Naive thymus-derived CD4-positive, alpha-beta T cell (primary cell): ENCODE measurements at places on chromosomes 5 and 9. TPM values are rescaled to one million over a fixed set of nuclear protein-coding genes. Genes with fewer than 3 reads are reported as not detected.

The SV2C gene
- not detected for total RNA-seq

The UGT3A2 gene
- total RNA-seq, result 0.39 and 0.51 TPM in 2 replicates

The STXBP1 gene
- 6.7 TPM for total RNA-seq

The LCN9 gene
- not detected for total RNA-seq

The ELAVL2 gene
- total RNA-seq, result not detected

The CARD9 gene
- total RNA-seq, result 1.1 TPM

The EPB41L4B gene
- total RNA-seq, result 0.23 and 0.36 TPM in 2 replicates

The SOX30 gene
- not detected for total RNA-seq

GRCh38 chr5:107670087-107670931 is 428 bp downstream of the EFNA5 start:
- DNase-seq, result no peak
- H3K36me3 ChIP-seq, result no peaks in the 10 kb centered on the region
- H3K4me1 ChIP-seq, result peaks cover 19% of the 10 kb centered on the region
- H3K27ac ChIP-seq, result no peak overlapping the region

DNA sequence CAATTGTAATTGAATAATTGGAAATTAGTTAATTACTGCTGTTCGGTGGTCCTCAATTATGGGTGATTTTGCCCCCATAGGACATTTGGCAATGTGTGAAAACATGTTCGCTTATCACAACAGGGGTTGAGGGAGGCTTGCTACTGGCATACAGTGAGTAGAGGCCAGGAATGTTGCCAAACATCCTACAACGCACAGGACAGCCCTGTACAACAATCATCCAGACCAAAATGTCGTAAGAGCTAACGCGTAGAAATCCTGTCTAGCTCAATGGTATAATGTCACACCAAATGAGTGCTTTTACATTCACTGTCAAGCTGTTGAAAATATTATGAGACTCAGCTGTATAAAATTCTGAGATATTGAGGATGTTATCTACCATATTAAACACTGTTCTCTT is 464.4 kb upstream of the TUSC1 start:
- H3K27me3 ChIP-seq, result no peaks in the 10 kb centered on the region
- no peak overlapping the region for H3K27ac ChIP-seq
- H3K4me3 ChIP-seq, result no peak overlapping the region
- H3K36me3 ChIP-seq, result no peaks in the 10 kb centered on the region
- no peak for DNase-seq
- H3K4me1 ChIP-seq, result no peaks in the 10 kb centered on the region

GRCh38 chr9:84075004-84075403 is 94.4 kb downstream of the RMI1 start:
- no peaks in the 10 kb centered on the region for H3K27me3 ChIP-seq
- H3K36me3 ChIP-seq, result no peaks in the 10 kb centered on the region
- no peak overlapping the region for H3K27ac ChIP-seq
- DNase-seq, result no peak
- no peaks in the 10 kb centered on the region for H3K4me1 ChIP-seq

GRCh38 chr5:96338624-96339415 is 94.2 kb downstream of the PCSK1 start:
- no peaks in the 10 kb centered on the region for H3K36me3 ChIP-seq
- DNase-seq, result no peak
- no peak overlapping the region for H3K27ac ChIP-seq
- no peaks in the 10 kb centered on the region for H3K4me1 ChIP-seq
- no peaks in the 10 kb centered on the region for H3K27me3 ChIP-seq
- no peak overlapping the region for H3K4me3 ChIP-seq

- no peaks in the 10 kb centered on the region for H3K4me1 ChIP-seq
- H3K4me3 ChIP-seq, result no peak overlapping the region
- peak; percentile 34 for DNase-seq
- no peak overlapping the region for H3K27ac ChIP-seq
- no peaks in the 10 kb centered on the region for H3K36me3 ChIP-seq
Observed at GRCh38 chr5:129771058-129771838, 23.4 kb downstream of the MINAR2 start.

DNA sequence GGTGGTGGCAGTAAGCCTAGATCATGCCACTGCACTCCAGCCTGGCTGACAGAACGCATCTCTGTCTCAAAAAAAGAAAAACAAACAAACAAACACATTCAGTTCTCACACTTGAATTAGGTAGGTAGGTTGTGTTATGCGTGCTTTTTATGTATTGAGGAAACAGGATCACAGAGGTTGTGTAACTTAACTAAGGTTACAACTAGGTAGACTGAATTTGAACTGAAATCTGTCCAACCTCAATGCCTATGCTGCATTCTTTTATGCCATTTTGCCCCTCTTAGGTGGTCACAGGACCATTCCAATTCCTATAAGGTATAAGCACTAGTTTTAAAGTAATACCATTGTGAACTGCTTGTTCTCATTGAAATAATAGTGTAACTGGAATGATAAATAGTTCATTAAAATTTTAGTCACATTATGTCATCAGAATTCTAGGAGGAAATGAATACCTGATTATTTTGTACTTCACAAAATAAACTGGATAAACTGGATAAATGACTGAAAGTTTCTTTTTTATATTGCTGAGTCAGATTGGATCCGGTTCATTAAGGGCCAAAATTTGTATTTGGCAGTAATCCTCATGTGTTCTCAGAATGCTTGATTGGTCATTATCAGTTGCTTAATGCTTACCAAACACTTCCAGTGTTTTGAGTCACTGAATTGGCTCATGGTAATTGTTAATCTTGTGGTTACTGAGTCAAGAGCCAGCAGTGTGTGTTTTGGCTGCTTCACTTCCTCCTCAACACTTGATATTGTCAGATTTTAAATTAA is 7.1 kb downstream of the UBAP1 start:
- H3K36me3 ChIP-seq, result no peaks in the 10 kb centered on the region
- peaks cover 14% of the 10 kb centered on the region for H3K4me1 ChIP-seq
- no peak overlapping the region for H3K27ac ChIP-seq
- no peak overlapping the region for H3K4me3 ChIP-seq
- peak; percentile 13 for DNase-seq

- H3K4me1 ChIP-seq, result no peaks in the 10 kb centered on the region
- no peaks in the 10 kb centered on the region for H3K27me3 ChIP-seq
- no peak for DNase-seq
- H3K27ac ChIP-seq, result no peak overlapping the region
Observed at GRCh38 chr9:124437086-124437485, 13.2 kb upstream of the ADGRD2 start.

GRCh38 chr5:135295852-135296251 is 103.2 kb downstream of the MACROH2A1 start:
- no peaks in the 10 kb centered on the region for H3K36me3 ChIP-seq
- no peak overlapping the region for H3K27ac ChIP-seq
- H3K27me3 ChIP-seq, result no peaks in the 10 kb centered on the region
- no peak for DNase-seq
- H3K4me1 ChIP-seq, result no peaks in the 10 kb centered on the region

GRCh38 chr5:54159893-54160195 is 150.5 kb downstream of the ARL15 start:
- H3K4me3 ChIP-seq, result no peak overlapping the region
- H3K4me1 ChIP-seq, result no peaks in the 10 kb centered on the region
- H3K36me3 ChIP-seq, result no peaks in the 10 kb centered on the region
- DNase-seq, result no peak
- no peaks in the 10 kb centered on the region for H3K27me3 ChIP-seq

GRCh38 chr5:149475777-149476176 is 75.5 kb downstream of the CSNK1A1 start:
- no peak overlapping the region for H3K4me3 ChIP-seq
- H3K27me3 ChIP-seq, result no peaks in the 10 kb centered on the region
- no peak for DNase-seq

- no peak overlapping the region for H3K4me3 ChIP-seq
- H3K36me3 ChIP-seq, result no peaks in the 10 kb centered on the region
- no peaks in the 10 kb centered on the region for H3K4me1 ChIP-seq
- H3K27me3 ChIP-seq, result no peaks in the 10 kb centered on the region
Observed at GRCh38 chr5:168710706-168711105, 131.5 kb upstream of the PANK3 start.

DNA sequence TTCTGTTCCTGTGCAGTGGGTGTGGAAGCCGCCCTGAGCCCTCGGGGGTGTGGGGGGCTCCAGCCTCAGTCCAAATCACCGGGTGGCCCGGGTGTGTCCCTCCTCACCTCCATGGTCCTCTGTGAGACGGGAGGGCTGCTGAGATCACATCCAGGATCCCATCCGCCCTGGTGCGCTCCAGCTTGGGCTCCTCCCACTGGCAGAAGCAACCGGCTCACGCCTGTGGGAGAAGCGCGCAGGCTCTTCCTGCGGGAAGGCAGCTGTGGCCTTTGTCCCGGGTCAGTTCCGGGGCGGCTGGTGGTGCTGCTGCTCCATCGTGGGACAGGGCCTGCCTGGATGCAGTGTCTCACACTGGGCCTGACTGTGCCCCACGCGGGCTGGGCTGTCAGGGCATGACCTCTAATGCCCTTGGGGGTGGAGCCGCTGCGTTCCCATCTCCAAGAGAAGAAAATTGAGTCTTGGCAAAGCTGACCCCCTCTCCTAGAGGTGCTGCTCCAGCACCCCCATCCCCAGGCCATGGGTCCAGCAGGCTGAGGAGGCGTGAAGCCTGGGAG is 18.5 kb downstream of the OLFM1 start:
- no peak overlapping the region for H3K27ac ChIP-seq
- DNase-seq, result no peak
- no peak overlapping the region for H3K4me3 ChIP-seq

GRCh38 chr5:63555874-63556273 is 406.4 kb downstream of the HTR1A start:
- H3K36me3 ChIP-seq, result no peaks in the 10 kb centered on the region
- no peak for DNase-seq
- H3K4me1 ChIP-seq, result no peaks in the 10 kb centered on the region

GRCh38 chr9:6367128-6367890 is 39.1 kb downstream of the TPD52L3 start:
- no peak overlapping the region for H3K27ac ChIP-seq
- H3K4me3 ChIP-seq, result no peak overlapping the region
- no peaks in the 10 kb centered on the region for H3K36me3 ChIP-seq

DNA sequence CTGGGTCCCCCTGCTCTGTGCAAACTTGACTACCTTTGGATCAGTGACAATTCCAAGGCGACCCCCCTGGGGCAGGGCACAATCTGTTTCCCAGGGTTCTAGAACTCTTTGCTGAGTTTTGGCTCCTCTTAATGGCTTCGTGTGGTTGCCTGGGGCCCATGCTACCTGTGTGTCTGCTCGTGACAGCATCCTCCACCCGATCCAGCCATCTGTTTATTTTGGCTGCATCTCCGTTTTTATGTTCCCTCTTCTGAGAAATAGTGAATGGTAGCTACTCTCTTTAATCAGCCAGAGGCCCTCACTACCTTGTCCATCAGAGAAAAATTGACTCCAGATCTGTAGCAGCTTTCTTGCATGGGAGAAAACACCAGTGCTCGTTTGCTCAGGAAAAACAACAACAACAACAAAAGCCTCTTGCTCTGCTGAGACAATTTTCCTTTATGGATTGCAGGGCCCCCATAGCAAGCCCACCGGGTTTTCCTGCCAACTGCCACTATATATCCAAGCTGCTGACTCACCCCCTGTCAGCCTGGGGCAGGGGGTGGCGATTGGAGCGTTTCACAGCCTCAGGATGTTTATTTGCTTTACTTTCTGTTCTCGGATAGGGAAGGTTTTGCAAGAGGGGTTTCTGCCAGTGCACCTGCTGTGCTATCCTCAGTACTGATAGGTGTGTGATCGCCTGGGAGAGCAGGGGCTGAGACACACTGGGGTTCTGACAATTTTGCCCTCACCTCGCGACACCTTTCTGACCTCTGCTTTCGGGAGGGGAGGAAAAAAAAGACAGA is 607.8 kb downstream of the BNC2 start:
- no peaks in the 10 kb centered on the region for H3K27me3 ChIP-seq
- H3K4me3 ChIP-seq, result no peak overlapping the region
- H3K27ac ChIP-seq, result no peak overlapping the region
- DNase-seq, result no peak
- no peaks in the 10 kb centered on the region for H3K36me3 ChIP-seq
- no peaks in the 10 kb centered on the region for H3K4me1 ChIP-seq

GRCh38 chr5:75374394-75374814 is 37.4 kb downstream of the HMGCR start:
- no peaks in the 10 kb centered on the region for H3K36me3 ChIP-seq
- H3K27ac ChIP-seq, result no peak overlapping the region
- no peak overlapping the region for H3K4me3 ChIP-seq

DNA sequence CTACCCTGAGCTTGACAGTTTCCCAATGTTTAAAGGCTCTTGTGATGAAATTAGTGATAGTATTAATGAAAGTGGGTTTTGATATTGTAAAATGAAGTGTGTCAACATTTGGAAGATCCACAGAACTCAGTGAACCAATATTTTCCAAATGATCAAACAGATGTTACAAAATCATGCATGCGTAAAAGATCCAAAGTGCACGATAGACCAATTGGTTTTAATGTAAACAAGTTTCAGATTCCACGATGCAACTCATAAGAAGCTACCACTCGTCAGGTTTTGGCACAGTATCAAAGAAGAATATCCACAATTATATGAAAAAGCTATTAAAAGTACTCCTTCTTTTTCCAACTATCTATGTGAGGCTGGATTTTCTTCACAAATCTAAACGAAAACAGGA is 82.3 kb downstream of the SLC38A9 start:
- no peak overlapping the region for H3K27ac ChIP-seq
- H3K27me3 ChIP-seq, result no peaks in the 10 kb centered on the region
- H3K4me1 ChIP-seq, result no peaks in the 10 kb centered on the region
- no peak overlapping the region for H3K4me3 ChIP-seq

DNA sequence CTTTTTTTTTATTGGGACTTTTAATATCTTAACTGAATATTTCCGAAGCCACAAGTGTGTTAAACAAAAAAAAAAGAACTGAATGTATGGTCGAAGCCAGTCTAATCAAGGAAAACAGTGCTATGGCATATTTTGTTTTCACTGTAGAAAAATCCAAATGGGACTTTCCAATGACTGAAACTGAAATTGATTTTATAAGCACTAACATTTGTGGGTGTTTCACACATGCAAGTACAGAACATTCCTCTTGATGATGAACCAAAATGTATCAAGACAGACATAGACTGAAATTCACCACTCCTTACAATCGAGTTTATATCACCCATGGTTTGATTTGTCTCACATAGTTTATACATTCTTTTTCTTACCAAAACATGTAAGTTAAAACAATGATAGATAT is 1026.8 kb downstream of the CDH18 start:
- no peaks in the 10 kb centered on the region for H3K36me3 ChIP-seq
- H3K27ac ChIP-seq, result no peak overlapping the region
- no peaks in the 10 kb centered on the region for H3K27me3 ChIP-seq
- no peak overlapping the region for H3K4me3 ChIP-seq
- no peaks in the 10 kb centered on the region for H3K4me1 ChIP-seq

DNA sequence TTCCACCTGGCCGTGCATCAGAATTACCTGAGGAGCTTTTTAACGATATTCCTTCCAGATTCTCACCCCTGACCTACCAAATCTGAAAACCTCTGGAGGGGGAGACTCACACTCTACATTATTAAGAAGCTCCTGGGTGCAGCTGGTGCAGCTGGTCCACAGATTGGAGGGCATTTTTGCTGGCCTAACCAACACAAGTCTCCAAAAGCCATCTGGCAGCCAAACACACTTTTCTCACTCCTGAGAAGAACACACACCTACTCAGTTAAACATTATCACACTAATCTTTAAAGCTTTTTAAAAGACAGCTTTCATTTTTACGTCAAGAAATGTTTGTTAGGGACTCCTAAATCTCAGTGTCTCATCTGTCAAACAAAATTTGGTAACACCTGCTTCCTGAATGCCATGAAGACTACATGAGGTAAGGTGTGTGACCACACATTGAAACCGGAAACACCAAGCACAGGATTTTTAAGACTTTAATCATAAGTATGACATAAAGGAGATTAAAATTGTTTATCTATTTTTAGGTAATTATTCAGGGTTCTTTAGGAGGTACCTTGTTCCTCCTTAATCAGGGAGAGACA is 14.2 kb upstream of the PTPN3 start:
- H3K27me3 ChIP-seq, result no peaks in the 10 kb centered on the region
- no peaks in the 10 kb centered on the region for H3K36me3 ChIP-seq
- no peaks in the 10 kb centered on the region for H3K4me1 ChIP-seq
- H3K27ac ChIP-seq, result no peak overlapping the region

GRCh38 chr5:121121786-121122185 is 657.7 kb downstream of the PRR16 start:
- no peaks in the 10 kb centered on the region for H3K36me3 ChIP-seq
- H3K27me3 ChIP-seq, result no peaks in the 10 kb centered on the region
- no peak overlapping the region for H3K4me3 ChIP-seq
- no peaks in the 10 kb centered on the region for H3K4me1 ChIP-seq
